ENCODE measurements at places on chromosomes 2 and 18.

DNA sequence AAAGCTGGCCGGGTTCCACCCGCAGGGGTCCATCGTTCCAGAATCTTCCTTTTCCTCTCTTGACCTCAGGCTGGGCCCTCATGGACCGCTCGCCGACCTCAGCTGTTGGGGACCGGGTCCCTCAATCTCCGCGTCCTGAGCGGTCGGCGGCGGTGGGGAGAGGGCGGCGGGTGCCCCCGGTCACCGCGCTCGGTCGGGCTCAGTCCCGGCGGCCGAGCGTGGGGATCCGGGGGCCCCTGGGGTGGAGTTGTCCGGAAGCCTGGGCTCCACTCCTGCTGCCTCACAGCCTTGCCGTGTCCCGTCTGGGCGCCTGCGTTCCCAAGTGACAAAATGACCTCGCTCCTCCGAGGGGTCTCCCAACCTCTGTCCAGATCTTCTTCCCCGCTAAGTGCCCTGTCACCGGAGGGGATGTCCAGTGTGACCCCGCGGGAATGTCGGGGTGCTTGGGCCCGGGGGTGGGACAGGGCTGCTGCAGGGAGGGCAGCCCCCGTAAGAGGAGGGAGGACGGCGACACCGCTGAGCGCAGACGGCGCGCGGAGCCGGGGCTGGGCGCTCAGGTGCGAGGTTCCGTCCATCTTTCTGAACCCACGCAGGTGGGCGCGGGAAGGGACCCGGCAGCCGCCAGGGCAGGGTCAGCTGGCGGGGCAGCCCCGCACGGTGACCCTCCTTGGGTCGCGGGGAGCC is 16.0 kb upstream of the E2F6 start:
- DNase-seq = no peak

DNA sequence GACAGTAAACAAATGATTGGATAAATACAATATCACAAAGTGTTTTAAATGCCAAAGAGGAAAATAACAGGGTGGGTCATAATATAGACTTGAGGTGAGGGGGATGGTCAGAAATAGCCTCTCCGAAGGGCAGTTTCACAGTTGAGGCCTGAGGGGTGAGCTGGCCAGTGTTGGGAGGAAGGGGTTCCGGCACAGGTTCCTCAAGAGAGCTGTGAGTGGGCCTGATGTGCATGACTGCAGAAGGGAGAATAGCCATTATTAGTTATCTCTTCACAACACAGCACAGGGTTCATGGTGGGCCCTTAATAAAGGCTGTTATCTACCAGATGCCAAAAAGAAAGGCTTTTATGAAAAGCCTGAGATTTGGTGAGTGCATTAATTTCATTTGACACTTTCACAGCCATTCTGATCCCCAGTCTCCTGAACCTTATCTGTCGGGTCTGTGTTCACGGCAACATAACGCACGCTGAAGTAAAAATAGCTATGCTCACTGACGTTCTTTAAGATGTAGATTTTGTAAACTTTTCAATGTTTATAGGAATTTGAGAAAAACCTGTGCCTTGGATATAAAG is 39.6 kb downstream of the POLR1A start:
- no peak for DNase-seq

- DNase-seq = no peak
Measured at GRCh38 chr2:50769406-50770181, 262.3 kb downstream of the NRXN1 start.

- no peak for DNase-seq
Measured at GRCh38 chr2:147165697-147166382, 679.0 kb upstream of the ACVR2A start.

GRCh38 chr18:63553081-63553480 is 10.9 kb downstream of the SERPINB12 start:
- peak; percentile 97 for DNase-seq

- DNase-seq = peak; percentile 25
Measured at GRCh38 chr2:169803480-169803879, 4.8 kb downstream of the SSB start.

DNA sequence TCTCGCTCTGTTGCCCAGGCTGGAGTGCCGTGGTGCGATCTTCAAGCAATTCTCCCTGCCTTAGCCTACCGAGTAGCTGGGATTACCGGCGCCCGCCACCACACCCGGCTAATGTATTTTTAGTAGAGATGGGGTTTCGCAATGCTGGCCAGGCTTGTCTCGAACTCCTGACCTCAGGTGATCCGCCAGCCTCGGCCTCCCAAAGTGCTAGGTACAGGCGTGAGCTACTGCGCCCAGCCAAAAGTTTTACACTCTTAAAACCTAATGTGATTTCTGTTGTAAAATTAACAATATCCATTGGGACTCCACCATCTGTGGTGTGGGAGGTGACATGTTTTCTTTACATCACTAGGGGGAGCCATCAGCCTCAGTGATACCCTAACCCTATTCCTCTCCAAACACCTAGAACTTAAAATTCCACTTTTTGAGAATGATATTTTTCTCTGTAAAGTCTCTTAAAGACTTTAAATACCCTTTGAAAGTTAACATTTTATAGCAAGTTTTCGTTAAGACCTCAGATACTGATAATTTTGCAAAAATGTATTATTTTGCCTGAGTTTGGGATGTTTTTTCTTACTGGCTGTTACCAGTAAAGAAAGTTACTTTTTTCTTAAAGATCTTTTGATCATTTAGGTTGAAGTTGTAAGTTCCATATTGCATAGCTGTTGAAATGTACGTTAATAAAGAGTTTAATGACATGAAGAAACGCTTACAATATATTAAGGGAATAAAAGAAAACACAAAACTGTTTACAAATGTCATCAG is 11.6 kb upstream of the EIF2AK2 start:
- DNase-seq = peak; percentile 62

DNA sequence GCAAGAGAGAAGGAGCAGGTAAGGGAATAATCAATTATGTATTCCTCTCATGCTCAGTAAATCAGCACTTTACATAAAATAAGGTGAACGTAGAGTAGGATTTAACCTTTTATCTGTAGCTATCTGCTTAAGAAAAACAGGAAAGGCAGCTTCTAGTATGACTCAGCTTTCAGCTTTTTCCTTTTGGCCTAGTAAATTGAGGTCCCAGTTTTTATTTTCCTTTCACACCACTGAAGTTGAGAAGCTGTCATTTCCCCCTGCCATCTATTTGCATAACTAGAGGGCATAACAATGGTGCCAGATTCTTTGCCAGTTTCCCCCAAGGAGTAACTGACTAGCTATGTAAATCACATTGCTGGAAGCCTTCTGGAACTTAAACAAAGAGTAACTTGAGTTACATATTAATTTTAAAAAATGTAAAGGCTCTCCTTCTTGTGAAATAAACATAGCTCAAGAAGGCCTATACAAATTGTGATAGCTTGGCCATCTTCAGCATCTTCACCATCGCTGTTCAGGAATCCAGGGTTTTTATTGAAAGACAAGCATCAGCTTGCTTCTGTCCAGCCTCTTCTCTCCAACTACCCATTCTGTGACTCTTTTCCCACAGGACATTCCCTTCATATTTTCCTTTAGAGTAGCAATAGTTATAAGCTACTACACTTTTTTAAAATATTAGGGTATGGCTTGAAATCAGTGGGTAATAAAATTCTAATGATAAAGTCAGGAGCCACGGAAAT is 97.0 kb downstream of the KYNU start:
- peak; percentile 72 for DNase-seq

DNA sequence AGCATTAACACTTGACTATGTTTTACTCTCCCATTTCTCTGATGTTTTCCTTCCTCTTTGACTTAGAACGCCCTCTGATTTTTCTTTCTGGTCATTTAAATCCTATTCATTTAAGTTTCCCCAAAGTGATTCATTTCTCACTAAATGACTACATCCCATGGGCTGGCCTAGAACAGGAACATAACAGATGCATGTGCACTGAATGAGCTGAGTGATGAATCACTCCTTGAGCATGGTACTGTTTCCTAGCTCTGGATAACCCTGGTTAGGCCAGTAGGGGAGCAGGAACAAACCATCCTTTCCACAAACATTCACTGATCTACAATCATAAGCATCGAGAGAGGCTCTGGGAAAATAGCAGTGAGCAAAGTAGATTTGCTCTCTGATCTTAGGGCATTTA is 221.9 kb upstream of the SETBP1 start:
- peak; percentile 79 for DNase-seq

DNA sequence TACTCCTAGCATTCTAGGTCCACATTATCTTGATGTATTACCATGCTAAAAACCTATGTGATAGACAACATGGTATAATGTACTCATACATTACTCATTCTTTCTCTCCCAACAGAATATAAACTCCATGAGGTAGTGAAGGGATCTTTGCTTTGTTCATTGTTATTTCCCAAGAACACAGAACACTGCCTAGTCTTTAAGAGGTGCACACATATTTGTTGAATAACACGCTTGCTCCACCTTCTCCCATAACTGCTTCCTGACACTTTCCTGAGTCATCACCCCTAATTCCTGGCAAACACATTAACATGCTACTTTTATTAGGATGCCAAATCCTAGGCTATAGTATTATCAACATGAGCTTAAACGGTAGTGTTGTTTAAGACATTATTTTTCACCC is 41.3 kb downstream of the REV1 start:
- peak; percentile 56 for DNase-seq

DNA sequence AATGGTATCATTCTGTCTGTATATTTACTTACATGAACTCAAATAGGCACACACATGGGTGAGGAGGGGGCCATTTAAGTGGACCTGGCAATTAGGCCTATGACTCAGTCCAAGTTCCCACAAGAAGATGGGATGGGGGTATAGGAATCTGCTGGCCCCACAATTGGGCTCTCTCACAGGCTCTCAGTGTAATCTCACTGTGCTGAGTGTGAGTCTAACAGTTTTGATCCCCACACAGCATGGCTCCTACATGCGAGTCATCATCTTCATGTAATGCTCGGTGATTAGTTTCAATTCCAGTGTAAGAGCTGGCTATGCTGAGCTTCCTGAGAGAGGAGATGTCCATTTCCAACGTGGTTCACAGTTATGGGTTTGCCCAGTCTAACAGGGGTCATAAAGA is 114.0 kb downstream of the GATA6 start:
- DNase-seq = peak; percentile 15

DNA sequence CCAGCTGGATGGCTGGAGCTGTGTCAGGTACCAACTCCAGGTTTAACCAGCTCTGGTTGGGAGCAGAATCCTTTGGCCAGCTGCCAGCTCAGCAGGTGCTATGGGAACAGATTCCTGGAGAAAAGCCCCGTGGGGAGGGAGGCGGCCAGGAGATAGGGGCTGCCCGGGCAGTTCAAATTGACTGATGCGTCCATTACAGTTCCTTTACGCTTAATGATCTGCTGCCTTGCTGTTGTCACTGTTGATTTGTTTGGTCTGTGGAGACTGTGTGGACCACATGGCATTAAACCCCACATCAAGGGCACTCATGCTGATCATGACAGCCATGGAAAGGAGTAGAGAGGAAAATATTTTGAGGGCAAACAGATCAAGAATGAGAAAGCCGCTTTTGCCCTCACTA is 200.0 kb downstream of the TSN start:
- no peak for DNase-seq

GRCh38 chr2:60555066-60555782 is 1.8 kb upstream of the BCL11A start:
- peak; percentile 78 for DNase-seq

GRCh38 chr2:89848114-89848513 is 1156.6 kb downstream of the RPIA start:
- DNase-seq = no peak

GRCh38 chr2:99863903-99864270 is 278.5 kb downstream of the AFF3 start:
- DNase-seq = peak; percentile 67

GRCh38 chr2:85073033-85073432 is 60.2 kb upstream of the TCF7L1 start:
- DNase-seq = no peak

DNA sequence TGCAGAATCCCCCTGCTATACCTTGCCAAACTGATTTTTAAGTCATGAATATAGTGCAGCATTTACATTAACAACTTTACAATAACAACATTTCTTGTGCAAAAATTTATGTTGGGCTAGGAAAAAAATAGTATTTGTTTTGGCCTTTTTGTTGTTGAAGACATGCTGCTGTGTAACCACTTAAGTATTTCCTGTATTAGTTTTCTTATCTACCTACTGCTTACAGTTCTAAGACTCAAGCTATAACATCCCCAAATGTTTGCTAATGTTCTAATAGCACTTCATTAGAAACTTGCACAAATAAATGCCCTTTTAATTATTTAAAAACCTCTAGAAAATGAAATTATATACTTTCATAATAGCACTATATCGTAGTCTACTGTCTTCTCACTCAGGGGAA is 154.3 kb upstream of the DOCK10 start:
- DNase-seq = no peak

GRCh38 chr2:8572712-8573233 is 109.1 kb upstream of the ID2 start:
- no peak for DNase-seq

DNA sequence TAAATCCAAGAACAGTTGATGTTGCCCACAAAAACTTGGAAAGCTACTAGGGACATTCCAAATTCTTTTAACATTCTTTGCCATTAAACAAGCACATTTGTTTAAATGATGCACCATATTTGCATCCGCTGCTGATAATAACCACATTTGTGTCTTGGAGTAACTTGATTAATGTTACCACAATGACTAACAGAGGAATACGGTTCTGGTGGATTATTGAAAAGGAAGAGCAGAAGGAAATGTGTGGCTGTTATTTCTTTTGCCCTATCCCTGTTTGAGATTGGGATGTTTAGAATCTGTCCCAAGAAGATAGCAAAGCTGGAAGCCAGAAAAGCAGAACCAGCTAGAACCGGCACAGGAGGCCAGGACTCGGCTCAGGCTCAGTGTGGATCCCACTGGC is 39.2 kb upstream of the RASGRP3 start:
- peak; percentile 95 for DNase-seq

GRCh38 chr2:219308142-219309101 is 779 bp downstream of the PTPRN start:
- peak; percentile 80 for DNase-seq

- DNase-seq = no peak
Measured at GRCh38 chr2:115115135-115115534, 672.7 kb downstream of the DPP10 start.

- peak; percentile 46 for DNase-seq
Measured at GRCh38 chr2:84782717-84783442, 98.0 kb downstream of the TRABD2A start.

GRCh38 chr2:170771421-170771937 is 1.3 kb downstream of the ERICH2 start:
- DNase-seq = no peak

- DNase-seq = peak; percentile 100
Measured at GRCh38 chr2:149648282-149649030, 60.9 kb upstream of the MMADHC start.

- no peak for DNase-seq
Measured at GRCh38 chr18:75679331-75679730, 251.8 kb upstream of the SMIM21 start.

GRCh38 chr18:10002280-10002679 is 88.5 kb downstream of the VAPA start:
- no peak for DNase-seq

- DNase-seq = peak; percentile 22
Measured at GRCh38 chr2:219228041-219228910, 1.2 kb downstream of the ATG9A start.

GRCh38 chr18:68928762-68929675 is 131.1 kb downstream of the CCDC102B start:
- no peak for DNase-seq

DNA sequence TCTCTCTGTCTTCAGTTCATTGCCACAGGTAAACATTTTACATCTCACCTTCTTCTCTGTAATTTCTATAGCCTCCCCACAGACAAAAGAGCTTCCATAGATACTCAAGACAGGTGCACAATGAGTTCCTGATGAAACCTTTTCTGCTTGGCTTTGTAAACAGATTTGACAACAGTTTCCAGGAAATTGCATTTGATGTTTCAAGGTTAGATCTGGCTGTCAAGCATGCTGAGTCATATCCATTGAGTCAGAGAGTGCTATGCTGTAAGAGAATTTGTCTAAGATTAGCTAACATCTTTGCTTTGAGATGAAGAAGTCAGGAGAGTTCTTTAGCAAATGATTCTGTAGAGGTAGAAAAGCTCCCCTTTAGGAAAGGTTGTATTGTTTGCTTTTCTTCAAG is 40.6 kb upstream of the MAP2 start:
- peak; percentile 61 for DNase-seq

All from EH (cell line).